Neural crest cell (in vitro differentiated cells): ENCODE measurements at places on chromosomes 7 and 10.

GRCh38 chr7:35267411-35267810 lies 13.5 kb upstream of the TBX20 start:
- DNase-seq: no peak

GRCh38 chr7:97271619-97272018 lies 154.1 kb downstream of the SDHAF3 start:
- no peak for DNase-seq

- no peak for DNase-seq
Measured at GRCh38 chr10:69506487-69506833, 55.2 kb downstream of the TSPAN15 start.

DNA sequence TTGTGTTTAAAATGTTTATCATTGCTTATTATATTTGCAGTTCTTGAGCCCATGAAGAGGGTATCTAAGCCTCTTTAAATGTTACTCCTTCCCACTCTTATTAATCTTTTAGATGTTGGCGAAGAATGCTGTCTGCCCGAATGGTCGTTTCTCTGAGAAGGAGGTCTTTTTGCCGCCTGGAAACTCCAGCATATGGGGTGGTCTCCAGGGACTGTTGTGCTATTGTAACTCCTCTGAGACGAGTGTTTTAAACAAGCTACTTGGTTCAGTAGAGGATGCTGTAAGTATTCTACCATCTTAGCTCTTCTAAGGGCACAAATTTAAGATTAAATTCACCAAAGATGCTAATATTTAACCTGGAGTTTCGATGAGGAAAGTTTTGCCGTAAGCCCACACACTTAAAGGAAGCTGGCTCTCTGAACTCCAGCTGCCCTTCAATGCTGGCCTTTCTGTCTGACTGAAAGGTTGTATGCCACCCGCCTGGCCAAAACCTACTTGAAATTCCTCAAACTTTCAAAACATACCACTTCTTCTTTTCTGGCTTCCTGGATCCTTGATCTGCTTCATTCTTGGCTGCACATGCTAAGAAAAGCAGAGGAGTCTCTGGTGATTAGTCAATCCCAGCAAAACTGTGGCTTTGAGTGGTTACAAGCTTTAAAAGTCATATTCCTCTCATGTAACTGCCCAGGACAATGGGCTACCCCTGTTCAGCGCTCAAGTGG lies 74.7 kb downstream of the ABCA13 start:
- DNase-seq: no peak

- no peak for DNase-seq
Measured at GRCh38 chr10:120735773-120736371, 115.3 kb upstream of the WDR11 start.

GRCh38 chr7:260441-261281 lies 29.3 kb upstream of the FOXL3 start:
- DNase-seq: no peak

GRCh38 chr10:121900443-121901174 lies 27.2 kb downstream of the ATE1 start:
- DNase-seq: peak; percentile 16

DNA sequence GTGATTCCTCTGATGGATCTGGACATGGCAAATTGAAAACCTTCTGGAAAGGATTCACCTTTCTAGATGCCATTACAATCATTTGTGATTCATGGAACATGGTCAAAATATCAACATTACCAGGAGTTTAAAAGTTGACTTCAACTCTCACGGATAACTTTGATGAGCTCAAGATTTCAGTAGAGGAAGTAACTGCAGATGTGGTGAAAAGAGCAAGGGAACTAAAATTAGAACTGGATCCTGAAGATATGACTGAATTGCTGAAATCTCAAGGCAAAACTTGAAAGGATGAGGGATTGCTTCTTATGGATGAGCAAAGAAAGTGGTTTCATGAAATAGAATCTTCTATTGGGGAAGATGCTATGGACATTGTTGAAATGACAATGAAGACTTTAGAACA lies 293.6 kb downstream of the ARHGAP12 start:
- no peak for DNase-seq

GRCh38 chr7:111238886-111239285 lies 148.0 kb downstream of the LRRN3 start:
- DNase-seq: no peak

DNA sequence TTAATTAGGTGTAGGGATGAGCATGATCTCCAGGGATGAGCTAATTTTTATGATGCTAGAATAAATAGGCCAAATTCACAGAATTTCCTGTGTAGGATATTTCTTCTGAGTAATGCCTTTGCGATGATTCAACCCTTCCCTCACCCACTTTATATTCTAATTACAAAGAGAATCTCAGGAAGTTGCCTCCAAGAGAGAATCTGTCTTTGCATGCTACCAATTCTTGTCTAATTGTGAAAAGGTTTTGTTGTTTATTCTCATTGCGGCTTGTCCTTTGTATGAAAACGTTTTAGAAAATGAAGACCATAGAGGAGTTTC lies 6.3 kb downstream of the C7orf57 start:
- no peak for DNase-seq

DNA sequence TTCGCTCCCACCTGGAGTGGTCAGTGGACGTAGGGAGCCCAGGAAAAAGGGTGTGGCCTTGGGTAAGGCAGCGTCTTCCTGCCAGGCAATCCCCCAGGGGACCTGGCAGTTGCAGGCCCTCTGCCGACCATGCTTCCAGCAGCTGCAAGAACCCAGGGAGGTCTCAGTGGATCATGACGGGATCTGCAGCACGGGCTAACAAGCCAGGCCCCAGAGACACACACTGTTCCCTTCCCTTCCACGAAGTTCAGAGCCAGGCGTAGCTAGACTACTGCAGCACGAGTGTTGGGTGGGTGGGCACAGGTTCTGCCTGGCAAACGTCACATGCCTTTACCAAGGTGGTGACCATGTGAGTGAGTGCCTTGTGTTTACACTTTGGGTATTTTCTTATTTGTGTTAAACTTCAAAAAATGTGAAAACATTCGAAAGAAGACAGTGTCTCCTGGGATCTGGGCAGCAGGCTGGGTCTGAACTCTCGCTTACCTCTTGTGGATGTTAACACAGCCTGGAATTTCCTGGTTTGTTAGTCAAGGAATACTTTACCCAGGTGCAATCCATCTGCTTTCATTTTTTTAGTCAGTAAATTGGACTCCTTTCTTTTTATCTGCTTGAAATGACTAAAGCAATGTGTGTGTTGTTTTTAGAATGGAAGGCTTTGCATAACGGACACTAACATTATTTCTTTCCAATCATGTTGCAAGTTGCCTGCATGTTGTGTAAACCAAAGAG lies 48.2 kb upstream of the VIPR2 start:
- DNase-seq: no peak

- no peak for DNase-seq
Measured at GRCh38 chr7:46315891-46316290, 394.8 kb upstream of the IGFBP3 start.

GRCh38 chr10:60810437-60811182 lies 32.3 kb downstream of the CDK1 start:
- DNase-seq: no peak

GRCh38 chr10:127570036-127570435 lies 20.9 kb downstream of the NPS start:
- DNase-seq: no peak

GRCh38 chr10:106214243-106214642 lies 950.3 kb downstream of the SORCS1 start:
- DNase-seq: no peak

DNA sequence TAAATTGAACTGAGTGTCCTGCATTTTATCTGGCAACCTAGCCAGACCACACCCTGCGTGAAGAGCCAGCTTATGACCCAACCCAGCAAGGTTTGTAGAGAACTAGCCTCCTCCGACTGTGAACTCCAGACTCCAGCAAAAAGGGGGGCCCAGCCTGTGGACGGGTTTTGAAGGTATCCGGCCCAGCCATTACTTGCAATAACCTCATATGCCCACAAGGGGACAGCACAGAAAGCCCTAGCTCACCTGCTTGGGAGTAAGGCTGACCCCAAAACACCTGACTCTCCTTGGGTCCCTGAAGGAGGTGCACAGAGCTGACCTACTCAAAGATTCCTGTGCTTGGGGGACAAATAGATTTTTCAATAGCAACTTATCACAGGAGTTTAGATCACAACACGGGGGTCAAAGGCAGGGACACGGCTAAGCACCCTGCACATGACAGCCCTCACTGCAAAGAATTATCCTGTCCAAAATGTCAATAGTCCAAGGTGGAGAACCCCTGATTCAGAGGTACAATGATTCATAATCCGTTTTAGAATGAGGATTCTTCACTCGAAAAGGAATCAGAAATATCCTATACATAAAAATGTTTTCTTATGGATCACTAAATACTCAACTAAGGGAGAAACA lies 4.6 kb downstream of the TRPV6 start:
- peak; percentile 22 for DNase-seq
